ENCODE measurements at places on chromosomes 13 and 19.

DNA sequence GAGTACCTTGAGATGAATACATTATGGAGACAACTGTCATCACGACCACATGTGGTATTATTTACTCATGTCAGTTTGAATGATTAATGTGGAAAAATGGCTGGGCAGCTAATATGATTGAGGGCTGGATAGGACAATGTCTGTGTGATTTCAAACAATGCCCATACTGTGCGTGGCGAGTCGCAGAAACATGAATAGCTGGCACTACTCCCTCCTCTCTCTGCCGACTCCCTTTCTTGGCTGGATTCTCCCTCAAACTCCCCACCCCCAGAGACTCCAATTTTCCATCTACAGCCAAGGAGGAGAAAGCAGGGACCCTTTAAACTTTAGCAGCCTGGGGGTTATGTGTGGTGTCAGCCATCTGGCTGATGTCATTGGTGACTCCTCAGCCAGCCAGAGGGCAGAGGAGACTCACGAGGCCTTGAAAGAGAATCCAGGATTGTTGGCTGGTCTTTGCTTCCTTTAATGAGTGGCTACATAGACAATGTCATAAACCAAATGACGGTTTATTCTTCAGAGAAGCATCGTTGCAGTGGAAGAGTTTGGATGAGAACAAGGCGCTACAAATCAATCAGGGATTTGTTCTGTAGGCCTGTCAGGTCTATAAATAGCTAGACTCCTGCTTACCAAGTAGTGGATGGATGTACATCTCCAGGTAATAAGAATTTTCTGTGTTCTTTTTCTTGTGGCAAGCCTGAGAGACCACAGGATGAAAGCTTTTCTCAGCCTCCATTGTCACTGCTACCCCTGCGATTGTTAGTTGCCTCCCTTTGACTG lies 165.6 kb downstream of the DLEU7 start:
- no peak for DNase-seq

- DNase-seq: no peak
These were observed 6.2 kb downstream of the UCHL3 start for GRCh38 chr13:75555836-75556235.

DNA sequence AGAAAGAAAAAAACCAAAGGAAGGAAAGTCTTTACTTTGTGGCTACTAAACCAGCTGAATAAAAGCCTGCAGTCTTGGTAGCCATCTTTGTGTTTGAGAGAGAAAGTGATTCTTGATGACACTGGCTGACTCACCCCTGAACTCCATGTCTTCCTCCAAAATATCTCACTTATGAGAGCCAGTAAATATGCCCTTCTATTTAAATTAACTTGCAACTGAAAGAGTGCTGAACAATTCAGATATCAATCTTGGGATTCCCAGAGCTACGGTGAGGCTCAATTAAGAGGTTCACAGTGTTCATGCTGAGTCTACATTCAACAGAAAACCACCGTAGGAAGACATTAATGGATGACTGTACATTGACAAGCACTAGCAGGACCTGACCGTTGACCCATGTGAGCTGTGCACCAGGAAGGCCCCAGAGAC lies 57.9 kb downstream of the KCTD12 start:
- peak; percentile 41 for DNase-seq

- DNase-seq: no peak
These were observed 7.0 kb downstream of the EMP3 start for GRCh38 chr19:48332351-48332661.

DNA sequence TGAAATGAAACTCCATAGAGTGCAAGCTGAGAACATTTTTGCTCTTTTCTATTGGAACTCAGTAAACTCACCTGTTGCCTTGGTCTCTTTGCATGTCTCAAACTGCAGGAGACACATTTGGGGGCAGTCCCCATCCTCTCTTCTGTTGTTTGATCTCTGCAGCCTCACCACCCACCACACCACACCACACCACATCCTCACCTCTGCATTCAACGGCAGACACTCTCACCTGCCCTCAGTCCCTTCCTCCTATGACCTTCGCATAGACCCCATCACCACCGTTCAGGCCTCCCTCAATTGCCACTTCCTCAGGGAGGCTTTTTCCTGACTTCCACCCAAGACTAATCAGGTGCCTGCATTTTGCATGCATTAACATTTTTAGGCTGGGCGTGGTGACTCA lies 14.4 kb upstream of the TPM4 start:
- DNase-seq: no peak

GRCh38 chr13:110616103-110617101 lies 1.1 kb downstream of the NAXD start:
- peak; percentile 55 for DNase-seq

DNA sequence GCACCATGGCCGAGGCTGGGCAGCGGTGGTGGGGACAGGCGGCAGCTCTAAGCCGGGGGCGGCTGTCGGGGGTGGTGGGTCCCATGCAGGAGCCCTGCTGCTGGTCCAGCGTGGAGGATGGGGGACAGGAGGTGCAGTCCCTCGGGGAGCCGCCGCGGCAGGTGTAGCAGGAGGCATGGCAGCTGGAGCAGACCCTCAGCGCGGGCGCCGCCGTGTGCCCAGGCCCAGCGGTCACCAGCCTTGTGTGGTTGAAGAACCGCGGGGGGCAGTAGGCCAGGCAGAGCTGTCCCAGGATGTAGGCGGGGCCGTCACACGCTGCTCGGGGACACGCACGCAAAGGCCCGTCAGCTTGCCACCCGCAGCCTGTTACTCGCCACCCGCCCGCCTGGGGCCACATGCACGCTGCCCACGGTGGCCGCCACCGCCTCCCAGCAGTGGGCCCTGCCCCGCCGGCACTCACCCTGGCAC lies 2.9 kb upstream of the C19orf25 start:
- DNase-seq: no peak

DNA sequence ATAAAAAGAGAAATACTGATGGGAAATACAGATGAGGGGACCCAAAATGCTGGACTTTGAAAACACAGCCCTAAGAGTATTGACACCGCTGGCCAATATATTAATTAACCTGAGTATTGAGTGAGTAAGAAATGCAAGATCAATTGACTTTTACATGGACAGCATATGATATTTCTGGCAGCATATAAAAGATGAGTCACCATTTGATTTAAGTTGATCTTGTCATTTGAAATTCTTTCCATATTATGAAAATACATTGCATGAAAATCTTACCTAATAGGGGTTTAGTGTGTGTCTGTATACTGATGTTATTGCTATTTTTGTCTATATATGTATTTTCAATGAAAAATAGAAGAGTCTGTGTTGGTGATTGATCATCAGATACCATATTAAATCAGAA lies 619.6 kb downstream of the KCTD12 start:
- no peak for DNase-seq

DNA sequence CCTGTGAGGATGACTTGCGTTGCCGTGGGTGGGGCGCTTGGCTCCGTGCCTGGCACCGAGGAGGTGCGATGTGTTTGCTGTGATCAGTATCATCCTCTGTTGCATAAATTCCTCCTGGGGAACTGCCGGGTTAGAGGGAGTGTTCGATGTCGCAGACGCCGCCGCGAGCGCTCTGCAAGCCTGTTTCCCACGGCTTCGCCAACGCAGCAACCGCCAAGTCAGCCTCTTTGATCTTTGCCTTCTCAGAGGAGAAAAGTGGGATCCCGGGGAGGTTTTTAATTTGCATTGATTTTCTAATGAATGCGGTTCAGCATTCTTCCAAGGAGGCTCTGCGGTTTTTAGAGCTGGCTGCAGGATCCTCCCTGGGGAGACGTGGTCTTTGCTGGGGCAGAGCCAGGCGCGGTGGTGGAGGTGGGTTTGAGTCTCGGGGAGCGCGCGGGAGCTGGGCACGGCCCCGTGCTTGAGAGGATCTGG lies 7.6 kb downstream of the GPR32 start:
- peak; percentile 45 for DNase-seq

GRCh38 chr13:23859904-23860303 lies 29.3 kb downstream of the MIPEP start:
- DNase-seq: no peak

DNA sequence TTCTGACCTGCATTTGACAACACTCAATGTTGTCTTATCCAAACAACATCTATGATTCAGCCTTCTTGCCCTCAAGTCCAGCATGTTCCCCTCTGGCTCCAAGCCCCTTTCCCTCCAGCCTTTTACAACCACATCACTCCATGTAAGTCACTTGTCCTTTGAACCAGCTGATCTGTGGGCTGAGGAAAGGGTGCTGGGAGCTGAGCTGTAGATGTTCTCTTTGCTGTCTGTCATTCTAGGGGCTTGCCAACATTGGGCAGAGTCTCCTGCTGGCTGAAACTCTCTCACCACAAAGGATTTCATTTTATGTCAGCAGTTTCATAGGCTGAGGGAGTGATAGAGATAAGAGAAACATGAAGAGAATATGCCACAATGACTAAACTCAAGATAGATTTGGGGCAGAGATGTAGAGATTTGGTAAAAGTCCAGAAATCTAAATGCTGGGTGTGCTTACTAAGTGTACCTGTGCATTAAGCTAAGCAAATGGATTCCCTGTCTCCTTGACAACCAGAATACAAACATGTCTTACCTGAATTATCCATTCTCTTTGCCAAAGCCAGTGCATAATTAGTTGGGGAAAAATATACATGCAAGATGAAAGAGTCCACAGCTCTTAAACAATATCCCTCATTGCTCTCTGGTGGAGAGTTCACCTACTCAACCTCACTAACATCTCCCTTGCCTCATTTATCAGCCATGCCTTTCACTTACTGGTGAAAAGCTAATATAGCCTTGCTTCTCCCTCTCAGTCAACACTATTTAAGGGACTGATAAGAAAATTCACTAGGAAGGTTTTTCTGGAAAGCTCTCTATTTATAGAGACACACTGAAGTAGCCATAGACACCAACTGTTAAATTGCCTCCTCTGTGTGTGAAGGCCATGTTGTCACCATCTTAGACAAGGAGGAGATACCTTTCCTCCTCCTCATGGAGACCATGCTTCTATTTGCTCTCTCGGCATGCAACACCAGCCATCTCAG lies 175.5 kb upstream of the SERP2 start:
- no peak for DNase-seq

All from suppressor macrophage treated with lipopolysaccharide for 1 hour (primary cell).